ENCODE measurements at places on chromosomes 16 and 17.

DNA sequence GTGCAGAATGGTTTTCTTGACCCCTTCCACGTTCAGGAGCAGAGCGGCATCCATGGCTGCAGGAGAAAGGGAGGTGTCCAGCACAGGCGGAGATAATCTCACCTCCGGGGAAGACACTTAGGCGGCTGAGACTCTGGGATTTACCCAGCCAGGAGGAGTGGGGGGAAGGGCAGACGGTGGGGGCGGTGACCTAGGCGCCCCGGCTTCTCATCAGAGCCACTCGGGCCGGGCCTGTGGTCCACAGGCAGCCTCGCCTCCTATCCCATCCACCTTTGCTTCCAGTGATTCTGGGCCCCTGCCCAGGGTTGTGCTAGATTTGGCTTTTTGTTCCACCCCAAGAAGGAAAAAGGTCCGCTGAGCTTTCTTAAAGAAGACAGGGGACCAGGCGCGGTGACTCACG, at the start of gene AIPL1:
Gene AIPL1, minus strand, starts transcription at position 71 of the 400 bp plus-strand sequence. Its CDS starts 17 bp downstream, at position 54.
- no peak for DNase-seq

GRCh38 chr17:46061435-46061834, 62.4 kb downstream of the STH start:
- no peak for DNase-seq

GRCh38 chr17:18958611-18959010, 6.6 kb downstream of the SLC5A10 start:
- no peak for DNase-seq

GRCh38 chr16:13708347-13709120, 211.4 kb upstream of the ERCC4 start:
- DNase-seq = no peak

- DNase-seq = no peak
These were observed 143.4 kb downstream of the MAP2K4 start for GRCh38 chr17:12164085-12164484.

- no peak for DNase-seq
These were observed 55.4 kb downstream of the ADCY9 start for GRCh38 chr16:4060823-4061222.

GRCh38 chr17:76989519-76989918, 121.3 kb downstream of the MGAT5B start:
- DNase-seq = no peak
